ENCODE measurements at places on chromosomes 11 and 22.

DNA sequence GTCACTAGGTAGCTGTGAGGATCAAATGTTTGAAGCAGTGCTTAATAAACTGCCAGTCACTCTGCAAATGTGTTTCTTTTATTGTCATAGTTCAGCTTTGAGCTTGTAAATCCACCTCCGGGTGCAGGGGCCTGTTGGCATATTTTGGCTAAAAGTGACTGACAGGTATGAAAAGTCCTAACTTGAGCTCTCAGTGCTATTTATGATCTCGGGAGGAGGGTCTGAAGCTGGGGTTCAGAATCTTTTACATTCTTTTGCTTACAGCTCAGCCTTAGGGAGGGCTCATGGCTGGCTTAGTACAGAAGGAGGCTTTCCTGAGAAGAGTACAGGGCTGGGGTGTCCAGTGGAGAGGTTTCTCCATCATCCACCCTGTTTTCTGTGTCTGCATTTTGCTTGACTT lies 1.5 kb downstream of the ASPHD2 start:
- DNase-seq = no peak

DNA sequence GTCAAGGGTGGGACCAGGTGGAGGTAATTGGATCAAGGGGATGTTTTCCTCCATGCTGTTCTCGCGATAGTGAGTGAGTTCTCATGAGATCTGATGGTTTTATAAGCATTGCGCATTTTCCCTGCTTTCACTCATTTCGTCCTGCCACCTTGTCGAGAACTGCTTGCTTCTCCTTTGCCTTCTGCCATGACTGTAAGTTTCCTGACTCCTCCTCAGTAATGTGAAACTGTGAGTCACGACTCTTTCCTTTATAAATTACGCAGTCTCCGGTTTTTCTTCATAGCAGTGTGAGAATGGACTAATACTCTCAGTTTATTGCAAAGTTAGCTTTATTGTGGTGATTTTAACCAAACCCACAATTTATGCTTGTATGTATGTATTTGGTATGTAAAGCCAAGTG lies 878.5 kb upstream of the ANO3 start:
- no peak for DNase-seq

DNA sequence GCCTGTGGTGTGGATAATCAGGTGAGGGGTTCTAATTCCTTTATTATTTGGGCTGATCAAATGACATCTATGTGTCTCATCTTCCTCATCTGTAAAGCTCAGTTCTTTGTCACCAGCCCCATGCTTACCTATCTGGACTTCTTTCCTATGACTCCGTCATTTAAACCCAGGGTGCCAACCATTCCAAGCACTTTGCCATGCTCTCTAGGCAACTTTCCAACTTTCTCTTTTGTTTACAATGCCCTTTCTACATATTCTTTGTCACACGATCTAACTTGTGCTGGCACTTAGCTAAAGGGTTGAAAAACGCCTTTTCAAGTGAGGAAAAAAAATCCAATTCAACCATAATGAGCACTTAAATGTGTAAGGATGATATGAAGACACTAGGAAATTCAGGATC lies 27.9 kb downstream of the EXPH5 start:
- DNase-seq = no peak

DNA sequence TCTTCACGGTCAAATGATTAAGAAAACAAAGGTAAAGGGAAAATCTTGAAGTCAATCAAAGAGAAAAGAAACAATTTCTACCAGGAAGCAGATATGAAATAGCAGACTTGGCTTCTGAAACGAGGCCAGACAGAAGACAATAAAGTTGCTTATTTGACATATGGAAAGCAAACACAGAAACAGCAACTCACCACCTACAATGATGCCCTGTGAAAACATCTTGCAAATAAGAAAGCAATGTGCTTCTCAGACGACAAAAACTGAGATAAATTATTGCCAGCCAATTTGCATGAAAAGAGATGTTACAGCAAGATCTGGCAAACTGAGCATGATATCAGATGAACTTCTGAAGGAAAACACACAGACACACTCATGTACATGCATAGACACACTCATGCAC lies 45.9 kb upstream of the CTSC start:
- DNase-seq = no peak

- DNase-seq = peak; percentile 38
Observed at GRCh38 chr11:61756452-61757212, 4.2 kb downstream of the MYRF start.

GRCh38 chr11:25566298-25567200 lies 765.4 kb upstream of the ANO3 start:
- DNase-seq = no peak

- peak; percentile 44 for DNase-seq
Observed at GRCh38 chr22:50267591-50268390, 2.4 kb downstream of the MAPK11 start.
